NCI-H1105 (cell line): ENCODE measurements at places on chromosomes 16 and 17.
A peak's percentile ranks its signal among the peaks of the same experiment; 100 is the strongest.

- peak; percentile 30 for DNase-seq
Observed at GRCh38 chr17:57009737-57010445, 32.0 kb downstream of the SCPEP1 start.

DNA sequence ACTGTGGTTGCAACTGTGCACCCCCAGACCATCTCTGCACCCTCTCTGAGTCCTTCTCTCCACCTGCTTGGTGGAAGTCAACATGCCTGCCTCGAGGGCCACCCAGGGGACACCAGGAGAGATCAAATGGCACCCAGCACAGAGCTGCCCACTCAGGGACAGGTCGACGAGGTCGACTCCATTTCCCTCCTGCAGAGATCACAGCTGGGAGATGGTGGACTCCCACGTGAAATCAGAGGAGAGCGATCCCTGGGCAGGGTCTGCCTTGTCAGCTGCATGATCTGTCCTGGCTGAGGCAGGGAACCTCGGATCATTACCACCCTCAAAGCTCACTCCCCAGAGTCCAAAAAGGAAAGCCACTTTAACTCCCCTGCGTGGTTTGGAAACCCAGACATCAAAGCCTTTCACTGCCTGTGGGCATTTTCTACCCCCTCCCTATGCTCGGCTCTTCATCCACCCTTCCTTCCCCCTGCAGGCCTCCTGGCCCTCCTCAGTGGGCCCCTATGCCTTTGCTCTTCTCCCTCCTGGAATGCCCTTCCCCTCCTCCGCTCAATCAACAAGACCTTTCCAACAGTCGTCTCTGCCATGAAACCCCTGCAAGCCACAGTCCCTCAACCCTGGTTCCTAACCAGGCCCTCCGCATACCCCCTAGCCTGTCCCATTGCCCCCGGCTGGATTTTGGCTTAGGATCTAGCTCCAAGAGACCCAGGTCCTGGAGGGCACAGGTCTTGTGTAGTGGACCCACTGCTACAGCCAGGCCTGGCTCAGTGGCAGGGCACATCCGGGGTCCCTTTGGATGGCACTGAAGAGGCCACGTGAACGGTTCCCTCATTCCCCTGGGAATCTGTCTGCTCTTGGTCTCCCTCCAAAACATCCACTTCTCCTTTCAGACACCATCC, 103.8 kb upstream of the RPL38 start:
- DNase-seq: no peak

DNA sequence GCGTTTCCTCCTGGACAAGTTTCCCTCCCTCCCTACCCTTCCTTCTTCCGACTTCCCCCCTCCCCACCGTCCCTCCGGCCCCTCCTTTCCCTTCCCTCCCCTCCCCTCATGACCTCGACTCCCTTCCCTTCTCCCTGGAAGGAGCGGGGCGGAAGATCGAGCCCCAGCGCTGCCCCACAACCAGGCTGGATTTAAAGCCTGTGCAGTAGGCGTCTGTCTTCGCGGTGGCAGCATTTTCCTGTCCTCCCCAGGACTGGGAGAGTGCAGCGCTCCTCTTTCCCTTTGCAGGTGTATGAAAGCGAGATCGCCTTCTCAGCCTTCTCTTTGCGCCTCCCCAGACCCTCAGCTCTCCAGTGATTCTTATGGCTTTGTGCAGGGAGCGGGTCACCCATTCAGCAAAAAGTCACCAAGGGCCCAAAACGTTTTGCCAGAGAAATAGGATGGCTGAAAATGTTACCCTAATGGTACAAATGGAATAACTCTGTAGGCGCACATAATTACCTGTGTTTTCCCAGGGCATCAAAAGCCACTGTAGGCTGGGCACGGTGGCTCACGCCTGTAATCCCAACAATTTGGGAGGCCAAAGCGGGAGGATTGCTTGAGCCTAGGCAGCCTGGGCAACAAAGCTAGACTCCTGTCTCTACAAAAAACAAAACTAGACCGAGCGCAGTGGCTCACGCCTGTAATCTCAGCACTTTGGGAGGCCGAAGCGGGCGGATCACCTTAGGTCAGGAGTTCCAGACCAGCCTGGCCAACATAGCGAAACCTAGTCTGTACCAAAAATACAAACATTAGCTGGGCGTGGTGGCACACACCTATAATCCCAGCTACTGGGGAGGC, 40.8 kb downstream of the SLFN12L start:
- DNase-seq: no peak

GRCh38 chr17:67606896-67607604, 110.7 kb upstream of the NOL11 start:
- DNase-seq: no peak
